ENCODE measurements at places on chromosomes 5 and 9. TPM values are rescaled to one million over a fixed set of nuclear protein-coding genes. Genes with fewer than 3 reads are reported as not detected.

Gene PCAT7
- total RNA-seq = 0.17 TPM

Gene UBE2QL1
- 2.6 TPM for total RNA-seq

- DNase-seq = no peak
These were observed 75.8 kb downstream of the AOPEP start for GRCh38 chr9:94802251-94802650.

DNA sequence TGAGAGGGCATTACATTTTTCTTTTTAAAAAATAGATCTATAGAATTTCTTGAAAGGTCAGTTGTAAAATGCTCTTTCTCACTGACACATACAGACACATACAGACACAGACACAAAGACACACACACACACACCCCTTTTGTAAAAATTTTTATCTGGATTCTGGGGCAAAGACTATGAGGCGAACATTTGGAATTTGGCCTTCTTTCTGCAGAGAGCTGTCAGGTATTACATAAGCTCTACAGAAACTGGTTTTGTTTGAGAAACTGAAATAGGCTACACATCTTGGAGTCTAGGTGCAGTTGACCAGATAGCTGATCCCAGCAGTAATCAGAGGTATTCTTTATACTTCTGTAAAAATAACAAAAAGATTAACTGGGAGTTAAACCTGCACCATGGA is 315.9 kb upstream of the RPS23 start:
- no peak for DNase-seq

DNA sequence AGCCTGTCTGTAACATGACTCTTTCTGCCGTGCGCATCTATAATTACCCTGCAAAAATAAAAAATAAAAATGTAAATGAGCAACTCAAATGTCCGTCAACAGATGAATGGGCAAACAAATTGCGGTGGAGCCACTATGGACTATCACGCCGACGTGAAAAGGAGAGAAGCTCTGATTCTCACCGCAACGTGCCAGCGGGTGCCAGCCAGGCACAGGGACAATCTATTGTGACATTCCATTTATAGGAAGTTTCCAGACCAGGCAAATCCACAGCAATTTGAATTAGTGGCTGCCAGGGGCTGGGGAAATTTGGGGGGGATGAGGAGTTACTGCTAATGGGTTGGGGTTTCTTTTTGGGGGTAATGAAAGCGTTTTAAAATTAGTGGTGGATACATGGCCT is 96.8 kb downstream of the VAV2 start:
- no peak for DNase-seq

DNA sequence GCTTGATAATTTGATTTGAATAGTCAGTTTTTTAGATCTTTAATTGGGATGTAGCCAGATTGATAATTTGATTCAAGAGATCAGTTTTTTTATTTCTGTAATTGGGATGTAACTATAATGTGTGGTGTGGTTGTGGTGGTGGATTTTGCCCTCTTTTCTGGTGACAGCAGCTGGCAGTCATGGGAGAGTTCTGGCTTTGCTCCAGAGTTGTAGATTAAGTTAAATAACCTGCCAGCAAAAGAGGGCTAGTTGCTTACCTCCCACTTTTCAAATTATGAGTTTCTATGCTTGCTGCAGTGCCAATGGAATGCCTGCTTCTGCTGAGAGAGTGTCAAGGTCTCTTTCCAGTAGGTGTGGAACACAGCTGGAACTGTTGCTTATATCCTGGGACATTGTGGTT is 315.1 kb downstream of the CCDC171 start:
- no peak for DNase-seq

- DNase-seq = no peak
These were observed 41.7 kb downstream of the TMEM161B start for GRCh38 chr5:88226881-88227450.

- DNase-seq = peak; percentile 95
These were observed 50.9 kb upstream of the SARDH start for GRCh38 chr9:133788819-133789717.

DNA sequence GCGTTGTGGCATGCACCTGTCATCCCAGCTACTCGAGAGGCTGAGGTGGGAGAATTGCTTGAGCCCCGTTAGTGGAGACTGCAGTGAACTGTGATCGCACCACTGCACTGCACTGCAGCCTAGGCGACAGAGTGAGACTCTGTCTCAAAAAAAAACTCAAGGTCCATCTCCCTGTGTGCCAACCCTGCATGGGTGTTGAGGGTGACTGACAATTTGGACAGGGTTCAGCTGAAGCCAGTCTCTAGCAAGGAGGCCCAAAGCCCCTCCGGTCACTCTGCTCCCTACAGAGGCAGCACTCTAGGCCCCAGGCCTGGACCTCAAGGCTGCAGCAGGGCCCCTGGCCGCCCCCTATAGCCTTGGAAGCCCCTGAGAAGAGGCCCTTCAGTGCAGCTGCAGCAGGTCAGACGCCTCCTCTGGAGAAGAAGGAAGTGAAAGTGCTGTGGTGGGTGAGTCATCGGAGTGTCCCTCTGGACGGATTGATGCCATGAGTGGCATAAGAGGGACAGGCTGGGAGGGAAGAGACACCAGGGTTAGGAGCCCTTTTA is 39.2 kb upstream of the NEK6 start:
- DNase-seq = peak; percentile 17

GRCh38 chr5:96259151-96259772 is 173.8 kb downstream of the PCSK1 start:
- peak; percentile 9 for DNase-seq
